Activated gamma-delta T cell treated with Interleukin-2 at 50 U/mL for 16 hours (primary cell): ENCODE measurements at places on chromosomes 7 and 10.

GRCh38 chr10:44309939-44310761 lies 74.7 kb downstream of the CXCL12 start:
- DNase-seq: no peak

DNA sequence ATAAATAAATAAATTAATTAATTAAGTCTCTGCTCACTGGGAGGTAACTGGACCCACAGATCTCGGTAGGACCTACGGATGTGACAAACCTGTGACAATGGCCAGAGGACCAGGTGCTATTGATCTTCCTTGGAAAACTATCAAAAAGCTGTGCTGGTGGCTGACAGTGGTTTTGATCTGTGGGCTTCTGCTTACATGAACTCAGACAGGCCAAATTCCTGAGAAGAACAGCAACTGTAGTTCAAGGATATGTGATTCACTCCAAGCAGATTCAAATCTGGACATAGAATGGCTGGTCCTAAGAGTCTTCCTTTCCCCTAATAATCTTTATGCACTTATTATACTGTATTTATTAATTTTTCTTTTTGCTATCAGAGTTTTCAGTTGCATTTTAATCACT lies 80.0 kb downstream of the ATXN7L1 start:
- DNase-seq: no peak

DNA sequence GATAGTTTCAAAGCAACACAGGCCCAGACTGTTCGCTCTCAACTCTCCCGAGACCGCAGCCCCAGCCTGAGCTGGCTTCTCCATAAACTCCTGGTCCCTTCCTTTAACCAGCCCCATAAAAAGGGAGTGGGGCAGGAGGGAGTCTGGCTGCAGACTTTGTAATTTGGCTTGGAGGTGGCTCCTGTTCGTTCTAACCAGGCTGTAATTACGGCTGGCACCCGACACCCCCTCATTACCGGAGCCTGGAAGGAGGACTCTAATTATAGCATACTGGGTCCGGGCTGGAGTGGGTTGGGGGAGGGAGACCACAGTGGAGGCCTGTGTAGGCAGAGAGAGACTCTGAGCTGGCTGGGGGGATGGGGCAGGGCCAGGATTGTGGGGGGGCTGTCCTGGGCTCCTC lies 49.7 kb downstream of the UNC5B start:
- DNase-seq: no peak

GRCh38 chr10:4170181-4170580 lies 385.2 kb upstream of the KLF6 start:
- DNase-seq: no peak

DNA sequence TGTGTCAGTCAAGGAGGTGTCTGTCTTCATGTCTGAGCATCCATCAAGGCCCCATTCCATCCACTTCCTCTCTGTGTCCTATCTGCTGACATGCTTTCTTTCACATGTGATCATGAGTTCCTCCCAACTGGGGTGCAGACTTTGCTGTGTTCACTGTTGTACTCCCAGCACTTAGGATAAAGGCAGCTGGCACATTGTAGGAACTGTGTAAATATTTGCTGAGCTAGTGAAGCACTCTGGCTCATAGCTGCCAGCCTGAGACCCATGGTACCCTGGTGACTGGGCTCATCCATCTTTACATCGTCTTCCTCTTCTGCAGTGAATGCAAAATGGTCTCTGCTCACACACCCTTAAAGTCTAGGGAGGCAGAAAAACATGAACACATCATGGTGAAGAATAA lies 242.2 kb upstream of the IGFBP3 start:
- no peak for DNase-seq
